ENCODE measurements at places on chromosomes 6 and 20. TPM values are rescaled to one million over a fixed set of nuclear protein-coding genes. Genes with fewer than 3 reads are reported as not detected.

Gene TGM2
- 325 TPM for total RNA-seq

Gene WFDC10B
- total RNA-seq: not detected

Gene SIRPB1
- 0.32 TPM for total RNA-seq

Gene SRMS
- total RNA-seq: not detected

Gene HLA-DRB5
- not detected for total RNA-seq

Gene PERP
- 11.4 TPM for total RNA-seq

Gene MUCL3
- not detected for total RNA-seq

Gene KLHDC3
- total RNA-seq: 129 TPM

Gene STX11
- 4.5 TPM for total RNA-seq

Gene PSMB9
- total RNA-seq: 89.1 TPM

Gene MUC21
- not detected for total RNA-seq

Gene VNN1
- total RNA-seq: under 0.01 TPM

Gene HLA-DPA1
- total RNA-seq: 0.65 TPM

Gene SLC12A5
- 0.32 TPM for total RNA-seq

Gene MYLK4
- 0.32 TPM for total RNA-seq

Gene TCP11
- total RNA-seq: under 0.01 TPM

Gene FAM184A
- under 0.01 TPM for total RNA-seq

Gene DEFB124
- not detected for total RNA-seq

Gene SLC4A11
- total RNA-seq: 1.9 TPM

Gene DLL1
- total RNA-seq: 1.7 TPM

Gene ECT2L
- total RNA-seq: not detected

Gene NAPB
- 2.9 TPM for total RNA-seq

Gene CRIP3
- total RNA-seq: not detected

Gene UFL1
- total RNA-seq: 23.7 TPM

Gene OOEP
- not detected for total RNA-seq

Gene MATN4
- total RNA-seq: not detected

Gene KIAA1755
- 0.30 TPM for total RNA-seq

Gene HLA-DOB
- total RNA-seq: not detected

Gene FKBP1C
- total RNA-seq: not detected

Gene SERINC1
- 220 TPM for total RNA-seq

Gene NKAIN4
- total RNA-seq: not detected

Gene TGM6
- not detected for total RNA-seq

Gene GJA10
- total RNA-seq: not detected

Gene BPIFB2
- total RNA-seq: not detected

Gene CNR1
- total RNA-seq: not detected

Gene GRIK2
- total RNA-seq: not detected

Gene ZSCAN12
- 5.2 TPM for total RNA-seq

Gene HMGN4
- total RNA-seq: 80.9 TPM

Gene SCRT2
- not detected for total RNA-seq

Gene EFHC1
- 17.9 TPM for total RNA-seq
